ENCODE measurements at places on chromosomes 5 and 9.

- no peak for DNase-seq
Observed at GRCh38 chr5:106510321-106510720, 1160.4 kb downstream of the EFNA5 start.

DNA sequence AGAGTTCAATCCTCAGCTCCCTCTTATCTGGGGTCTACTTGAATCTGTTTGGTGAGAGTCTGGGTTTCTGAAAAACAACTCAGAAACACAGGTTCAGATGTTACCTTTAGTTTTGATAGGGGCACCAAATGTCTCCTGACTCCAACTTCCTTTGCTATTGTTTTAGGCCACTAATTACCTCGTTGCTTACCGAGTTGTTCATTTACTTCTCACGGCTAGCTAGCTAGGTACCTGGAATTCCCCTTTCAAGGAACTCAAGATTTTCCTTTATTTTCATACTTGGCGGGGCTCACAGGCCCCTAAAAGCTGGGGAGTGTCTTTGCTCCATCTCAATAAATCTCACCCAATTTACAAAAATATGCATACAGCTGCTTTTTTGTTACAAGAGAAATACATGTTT, 111.4 kb downstream of the SLC28A3 start:
- no peak for DNase-seq

DNA sequence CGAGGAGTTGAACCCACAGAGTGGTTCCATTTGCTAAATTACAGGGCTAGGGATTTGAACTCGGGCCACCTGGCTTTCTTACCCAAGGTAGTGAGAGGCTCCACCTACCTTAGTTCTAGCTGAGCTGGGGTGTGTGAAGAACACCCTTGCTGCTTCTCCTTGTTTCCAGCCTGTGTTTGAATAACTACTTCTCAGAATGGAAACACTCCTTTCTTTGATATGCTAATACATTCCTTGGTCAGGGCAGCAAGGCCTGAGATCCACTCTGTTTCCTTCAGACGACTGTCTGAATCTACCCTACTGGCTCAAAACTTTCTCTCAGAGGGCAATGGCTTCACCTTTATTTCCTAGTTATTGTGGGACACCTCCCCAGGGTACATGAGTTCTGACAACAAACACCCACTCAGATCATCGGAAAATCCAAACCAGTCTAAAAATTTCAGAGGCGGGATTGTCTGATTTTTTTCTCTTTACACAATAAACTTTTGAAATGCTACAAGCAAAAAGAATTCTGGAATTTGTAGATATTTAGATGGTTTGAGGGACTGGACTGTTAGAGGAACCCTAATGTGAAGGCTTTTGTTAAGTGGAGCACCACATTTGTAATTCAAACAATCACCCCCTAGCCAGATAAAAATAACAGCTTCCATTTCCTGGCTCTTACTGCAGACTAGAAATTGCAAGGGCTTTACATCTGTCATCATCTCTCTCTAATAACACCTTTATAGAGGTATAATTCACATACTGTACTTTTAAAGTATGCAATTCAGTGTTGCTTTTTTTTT, 4.0 kb upstream of the ATP6V1G1 start:
- DNase-seq, result no peak

DNA sequence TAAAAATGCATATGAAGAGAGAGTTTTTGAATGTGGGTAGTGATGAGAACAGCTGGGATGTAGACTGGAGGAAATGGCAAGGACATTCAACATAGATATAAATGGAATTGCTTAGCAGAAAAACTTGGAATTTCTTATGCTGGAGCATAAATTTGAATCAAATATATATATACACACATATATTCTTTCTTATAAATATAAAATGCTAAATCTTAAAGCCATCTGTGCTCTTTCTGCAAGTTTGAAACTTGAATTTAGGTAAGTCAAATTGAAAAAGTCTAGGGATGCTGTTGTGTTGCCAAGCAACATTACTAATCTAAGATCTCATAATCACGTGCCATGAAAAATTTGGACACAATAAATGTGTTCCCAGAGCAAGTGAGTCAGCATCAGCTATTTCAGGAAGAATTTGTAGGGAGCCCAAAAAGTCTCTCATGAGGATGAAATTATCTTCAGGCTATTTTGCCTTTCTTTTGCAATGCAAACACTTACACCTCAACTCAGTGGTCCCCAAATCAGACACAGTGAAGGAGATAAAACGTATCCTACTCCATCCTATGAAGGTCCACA, 58.4 kb upstream of the ALDH1A1 start:
- no peak for DNase-seq

DNA sequence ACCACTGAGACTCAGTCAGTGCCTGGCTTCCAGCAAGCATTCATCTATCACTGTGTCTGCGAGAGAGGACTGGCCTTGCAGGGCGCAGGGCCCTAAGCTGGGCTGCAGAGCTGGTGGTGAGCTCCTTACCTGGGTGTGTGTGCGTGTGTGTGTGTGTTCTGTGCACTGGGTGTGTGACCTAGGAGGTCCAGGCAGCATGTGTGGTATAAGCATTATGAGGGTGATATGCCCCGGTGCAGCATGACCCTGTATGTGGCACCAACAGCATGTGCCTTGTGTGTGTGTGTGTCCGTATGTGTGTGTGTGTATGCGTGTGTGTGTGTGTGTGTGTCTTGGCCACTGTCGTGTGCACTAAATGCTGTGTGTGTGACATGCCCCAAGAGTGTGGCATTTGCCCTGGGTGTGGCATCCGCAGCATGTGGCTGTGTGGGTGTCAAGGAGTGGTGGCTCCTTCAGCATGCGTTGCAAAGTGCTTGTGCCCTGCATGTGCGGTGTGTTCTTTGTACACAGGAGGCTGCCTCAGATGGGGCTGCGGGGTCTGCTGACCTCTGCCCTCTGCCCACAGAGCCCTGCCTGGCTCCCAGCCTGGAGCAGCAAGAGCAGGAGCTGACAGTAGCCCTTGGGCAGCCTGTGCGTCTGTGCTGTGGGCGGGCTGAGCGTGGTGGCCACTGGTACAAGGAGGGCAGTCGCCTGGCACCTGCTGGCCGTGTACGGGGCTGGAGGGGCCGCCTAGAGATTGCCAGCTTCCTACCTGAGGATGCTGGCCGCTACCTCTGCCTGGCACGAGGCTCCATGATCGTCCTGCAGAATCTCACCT, 3.3 kb downstream of the FGFR4 start:
- DNase-seq, result no peak

GRCh38 chr9:75116306-75116705, 28.0 kb downstream of the OSTF1 start:
- DNase-seq, result no peak

DNA sequence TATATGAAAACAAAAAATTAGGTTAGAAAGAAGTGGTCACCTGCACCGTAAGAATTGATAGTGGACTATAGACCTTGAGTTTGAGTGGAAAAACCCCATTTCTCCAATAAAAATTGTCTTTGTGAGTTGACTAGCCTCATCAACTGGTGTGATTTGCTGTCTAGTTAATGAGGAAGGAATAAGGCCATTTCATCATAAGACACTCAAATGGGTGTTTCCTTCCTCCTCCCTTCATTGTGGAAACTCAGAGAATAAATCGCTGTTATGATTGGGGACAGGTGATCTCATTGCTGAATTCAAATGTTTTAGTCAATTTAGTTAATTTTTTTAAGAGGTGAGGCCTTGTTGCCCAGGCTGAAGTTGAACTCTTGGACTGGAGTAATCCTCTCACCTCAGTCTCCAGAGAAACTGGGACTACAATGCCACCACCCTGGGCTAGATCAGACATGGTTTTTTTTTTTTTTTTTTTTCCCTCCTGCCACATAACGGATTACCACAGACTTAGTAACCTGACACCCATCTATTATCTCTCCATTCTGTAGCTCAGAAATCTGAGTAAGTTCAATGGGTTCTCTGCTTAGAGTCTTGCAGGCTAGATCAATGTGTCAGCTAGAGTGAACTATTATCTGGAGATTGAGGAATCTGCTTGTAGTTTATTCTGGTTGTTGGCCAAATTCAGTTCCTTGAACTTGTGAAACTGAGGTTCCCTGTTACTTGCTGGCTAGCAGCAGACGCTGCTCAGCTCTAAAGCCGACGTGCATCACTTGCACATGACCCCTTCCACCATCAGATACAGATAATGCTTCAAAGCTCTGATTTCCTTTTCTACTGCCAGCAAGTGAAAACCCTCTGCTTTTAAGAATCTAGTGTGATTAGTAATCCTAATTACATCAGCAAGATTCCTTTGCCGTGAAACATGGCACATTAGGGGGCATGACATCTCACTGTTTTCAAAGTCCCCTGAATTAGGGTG, 663.8 kb upstream of the CDH9 start:
- DNase-seq, result no peak

DNA sequence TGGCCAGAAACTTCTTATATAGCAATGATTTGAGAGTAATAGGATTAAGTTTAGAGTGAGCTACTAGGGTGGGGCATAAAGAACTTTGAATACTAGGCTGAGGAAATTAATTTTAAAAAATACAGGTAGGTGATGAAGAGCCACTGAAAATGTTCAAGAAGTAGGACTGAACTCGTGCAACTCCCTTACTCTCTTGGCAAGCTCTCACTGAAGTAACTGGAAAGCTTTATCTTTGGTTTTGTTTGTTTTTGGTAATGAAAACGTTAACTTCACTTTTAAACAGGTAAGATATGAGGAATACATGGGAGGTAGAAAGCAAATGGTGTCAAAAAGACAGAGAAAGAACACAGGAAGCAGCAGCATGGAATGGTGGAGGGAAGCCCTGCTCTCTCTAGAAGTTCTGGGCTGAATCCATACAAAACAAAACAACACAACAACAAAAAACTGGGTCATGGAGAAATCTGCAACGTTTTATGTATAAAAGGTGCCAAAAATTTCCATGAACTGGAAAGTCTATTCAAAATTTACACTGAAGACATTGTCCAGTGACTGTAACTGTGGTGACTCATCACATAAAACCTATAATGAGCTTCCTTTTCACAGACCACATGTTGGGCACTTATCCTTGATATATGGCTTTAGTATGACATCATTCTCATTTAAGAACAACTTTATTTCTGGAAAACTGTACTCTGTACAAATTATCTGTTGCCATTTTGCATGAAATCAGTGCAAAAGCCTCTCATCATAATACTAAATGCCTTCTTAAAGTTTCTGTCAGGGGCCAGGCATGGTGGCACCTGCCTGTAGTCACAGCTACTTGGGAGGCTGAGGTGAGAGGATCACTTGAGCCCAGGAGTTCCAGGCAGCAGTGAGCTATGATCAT, 91.2 kb upstream of the CHD1 start:
- peak; percentile 71 for DNase-seq

DNA sequence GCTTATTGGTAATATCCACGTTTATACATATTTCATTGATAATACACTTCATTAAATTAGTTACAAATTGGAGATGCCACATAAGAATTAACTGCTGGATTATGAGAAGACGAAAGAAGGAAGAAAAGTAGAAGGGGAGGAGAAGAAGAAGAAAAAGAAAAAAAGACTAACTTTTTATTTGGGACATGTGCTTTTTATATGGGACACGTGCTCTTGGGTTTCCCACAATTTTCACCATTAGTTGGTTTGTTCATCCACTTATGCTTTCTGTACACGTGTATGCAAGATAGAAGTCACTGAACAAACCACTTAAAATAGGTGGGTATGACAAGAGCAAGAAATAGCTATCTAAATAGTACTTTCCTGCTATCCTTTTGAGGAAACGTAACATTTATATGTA, 98.6 kb downstream of the MRPS30 start:
- no peak for DNase-seq

- no peak for DNase-seq
Observed at GRCh38 chr5:116517488-116517887, 57.1 kb downstream of the SEMA6A start.

GRCh38 chr5:126676195-126676624, 75.5 kb downstream of the PHAX start:
- DNase-seq, result peak; percentile 82

DNA sequence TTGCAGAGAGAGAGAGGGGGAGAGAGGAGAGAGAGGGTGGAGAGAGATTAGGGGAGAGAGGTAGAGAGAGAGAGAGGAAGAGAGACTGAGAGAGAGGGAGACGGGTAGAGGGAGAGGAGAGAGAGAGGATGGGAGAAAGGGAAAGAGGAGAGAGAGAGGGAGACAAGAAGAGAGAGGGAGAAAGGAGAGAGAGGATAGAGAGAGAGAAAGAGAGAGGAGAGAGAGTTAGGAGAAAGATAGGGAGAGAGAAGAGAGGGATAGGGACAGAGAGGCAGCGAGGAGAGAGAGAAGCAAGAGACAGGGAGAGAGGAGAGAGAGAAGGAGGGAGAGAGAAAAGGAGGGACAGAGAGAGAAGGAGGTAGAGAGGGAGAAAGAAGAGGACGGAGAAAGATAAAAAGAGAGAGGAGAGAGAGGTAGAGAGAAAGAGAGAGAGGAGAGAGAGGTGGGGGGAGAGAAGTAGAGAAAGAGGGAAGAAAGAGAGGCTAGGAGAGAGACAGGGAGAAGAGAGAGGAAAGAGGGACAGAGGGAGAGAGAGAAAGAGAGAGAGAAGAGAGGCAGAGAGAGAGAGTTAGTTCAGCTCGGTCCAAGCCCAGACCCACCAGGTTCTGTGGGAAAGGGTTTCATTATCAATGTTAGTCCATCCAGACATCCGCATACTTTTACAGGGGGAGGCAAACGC, 399.3 kb downstream of the ZSWIM6 start:
- no peak for DNase-seq

- no peak for DNase-seq
Observed at GRCh38 chr9:137295238-137295811, 6.7 kb downstream of the NRARP start.

- DNase-seq, result no peak
Observed at GRCh38 chr9:113513536-113513935, 50.0 kb downstream of the RGS3 start.
